Type B pancreatic cell (in vitro differentiated cells): ENCODE measurements at places on chromosomes 3 and 15. TPM values are rescaled to one million over a fixed set of nuclear protein-coding genes. Genes with fewer than 3 reads are reported as not detected.

- no peak overlapping the region for H3K27ac ChIP-seq
- no peaks in the 10 kb centered on the region for H3K36me3 ChIP-seq
- no peak for DNase-seq
- H3K27me3 ChIP-seq: peaks cover 2% of the 10 kb centered on the region
- H3K4me1 ChIP-seq: peaks cover 27% of the 10 kb centered on the region
- H3K4me3 ChIP-seq: no peak overlapping the region
Observed at GRCh38 chr15:62941699-62942098, 100.8 kb upstream of the TPM1 start.

- peaks cover 9% of the 10 kb centered on the region for H3K36me3 ChIP-seq
- no peaks in the 10 kb centered on the region for H3K4me1 ChIP-seq
- DNase-seq: no peak
- no peak overlapping the region for H3K4me3 ChIP-seq
- no peaks in the 10 kb centered on the region for H3K27me3 ChIP-seq
Observed at GRCh38 chr3:196232154-196232881, 16.0 kb downstream of the SLC51A start.

- H3K36me3 ChIP-seq: peaks cover 3% of the 10 kb centered on the region
- DNase-seq: no peak
- peak overlapping the region; percentile 39 for H3K4me3 ChIP-seq
- H3K4me1 ChIP-seq: peaks cover 23% of the 10 kb centered on the region
Observed at GRCh38 chr3:188432802-188433520, 279.0 kb downstream of the LPP start.

DNA sequence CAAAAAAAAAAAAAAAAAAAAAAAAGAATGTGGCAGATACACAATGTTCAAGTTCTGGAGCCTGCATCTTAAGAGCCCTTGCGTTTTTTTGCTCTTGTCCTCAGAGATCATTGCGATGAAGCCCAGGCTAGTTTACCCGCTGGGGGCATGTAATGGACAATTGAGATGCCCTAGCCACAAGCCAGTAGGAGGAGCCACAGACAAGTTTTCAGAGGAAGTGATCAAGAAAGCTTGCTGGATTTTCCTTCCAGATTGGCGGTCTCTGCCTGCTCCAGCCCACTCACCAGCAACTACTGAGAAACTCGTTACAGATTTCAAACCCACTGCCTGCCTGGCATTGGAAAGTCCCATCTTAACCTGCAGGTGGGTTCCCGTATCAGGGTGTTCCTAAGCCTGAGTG, 192.1 kb upstream of the EOMES start:
- H3K4me1 ChIP-seq: no peaks in the 10 kb centered on the region
- H3K36me3 ChIP-seq: no peaks in the 10 kb centered on the region
- H3K27ac ChIP-seq: no peak overlapping the region
- no peak overlapping the region for H3K4me3 ChIP-seq

DNA sequence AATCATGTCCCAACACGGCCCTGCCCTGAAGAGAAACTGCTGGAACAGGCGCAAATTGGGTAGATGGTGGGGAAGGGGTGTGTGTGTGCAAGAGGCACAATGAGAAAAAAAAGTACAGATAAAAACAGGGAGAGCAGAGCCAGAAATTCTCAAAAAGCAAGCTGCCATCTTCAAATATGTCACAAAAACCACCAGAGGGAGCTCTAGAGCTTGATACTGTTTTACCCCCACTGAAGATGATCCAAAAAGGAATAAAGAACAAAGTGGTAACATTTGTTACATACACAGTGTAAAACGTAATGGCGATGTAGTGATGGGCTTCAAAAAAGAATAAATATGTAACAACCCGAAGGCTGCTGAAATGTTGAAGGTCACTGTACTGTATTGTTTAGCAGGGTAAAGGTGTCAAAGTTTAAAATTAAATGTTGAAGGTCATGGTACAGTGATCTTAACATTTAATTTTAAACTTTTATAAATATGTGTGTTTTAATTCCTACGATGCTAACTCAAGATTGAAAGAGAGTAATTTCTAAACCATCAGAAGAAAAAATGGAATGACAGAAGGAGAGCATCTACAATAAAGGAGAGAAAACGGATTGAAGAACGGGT, 6.0 kb downstream of the SNRPA1 start:
- DNase-seq: no peak
- H3K27ac ChIP-seq: peak overlapping the region; percentile 76
- peaks cover 27% of the 10 kb centered on the region for H3K4me1 ChIP-seq
- H3K4me3 ChIP-seq: peak overlapping the region; percentile 44
- H3K27me3 ChIP-seq: no peaks in the 10 kb centered on the region
- H3K36me3 ChIP-seq: peaks cover 31% of the 10 kb centered on the region

GRCh38 chr3:153957421-153957820, 163.8 kb upstream of the ARHGEF26 start:
- no peak for DNase-seq
- H3K4me3 ChIP-seq: no peak overlapping the region
- peaks cover 5% of the 10 kb centered on the region for H3K4me1 ChIP-seq
- H3K27me3 ChIP-seq: no peaks in the 10 kb centered on the region

DNA sequence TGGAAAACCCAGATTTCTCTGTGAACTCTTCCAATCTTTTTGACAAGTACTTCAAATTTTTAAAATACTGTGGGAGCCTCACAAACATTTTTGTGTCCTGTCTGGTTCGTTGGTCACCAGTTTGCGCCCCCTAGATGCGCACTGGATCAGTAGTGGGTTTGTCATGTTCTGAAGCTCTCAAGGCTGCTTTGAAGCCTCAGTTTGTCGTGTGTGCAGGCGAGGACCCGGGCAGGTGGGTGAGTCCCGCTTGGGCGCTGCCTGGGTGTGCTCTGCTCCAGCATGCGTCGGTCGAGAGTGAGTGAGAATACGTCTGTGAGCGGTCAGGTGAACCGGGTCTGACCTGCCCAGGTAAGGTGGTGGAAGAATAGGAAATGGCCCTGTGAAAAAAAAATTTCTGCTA, 17.3 kb upstream of the AEN start:
- peak overlapping the region; percentile 85 for H3K4me3 ChIP-seq
- H3K27ac ChIP-seq: peak overlapping the region; percentile 55
- H3K36me3 ChIP-seq: no peaks in the 10 kb centered on the region
- DNase-seq: no peak

DNA sequence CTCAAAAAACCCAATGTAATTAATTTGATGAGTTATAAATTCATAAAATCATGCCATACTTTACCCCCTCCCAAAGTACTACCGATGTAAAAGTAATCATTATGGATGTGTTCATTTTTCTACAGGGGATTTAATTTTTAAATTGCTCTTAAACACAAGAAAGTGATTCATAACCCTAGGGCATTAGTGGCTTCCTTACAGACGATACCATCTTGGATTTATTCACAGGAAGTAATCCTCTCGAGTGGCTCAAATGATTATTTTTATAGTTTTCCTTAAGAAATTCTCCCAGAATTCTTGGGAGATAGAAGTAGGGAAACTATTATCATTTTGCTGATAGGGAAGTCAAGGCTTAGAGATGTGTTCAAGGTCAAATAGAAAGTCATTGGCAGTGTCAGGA, 80.9 kb downstream of the PEX5L start:
- H3K27ac ChIP-seq: no peak overlapping the region
- H3K4me1 ChIP-seq: no peaks in the 10 kb centered on the region
- DNase-seq: no peak

GRCh38 chr3:122415104-122415744, 638 bp downstream of the WDR5B start:
- H3K27ac ChIP-seq: peak overlapping the region; percentile 99
- peaks cover 25% of the 10 kb centered on the region for H3K4me1 ChIP-seq
- peak overlapping the region; percentile 99 for H3K4me3 ChIP-seq
- peaks cover 3% of the 10 kb centered on the region for H3K27me3 ChIP-seq

DNA sequence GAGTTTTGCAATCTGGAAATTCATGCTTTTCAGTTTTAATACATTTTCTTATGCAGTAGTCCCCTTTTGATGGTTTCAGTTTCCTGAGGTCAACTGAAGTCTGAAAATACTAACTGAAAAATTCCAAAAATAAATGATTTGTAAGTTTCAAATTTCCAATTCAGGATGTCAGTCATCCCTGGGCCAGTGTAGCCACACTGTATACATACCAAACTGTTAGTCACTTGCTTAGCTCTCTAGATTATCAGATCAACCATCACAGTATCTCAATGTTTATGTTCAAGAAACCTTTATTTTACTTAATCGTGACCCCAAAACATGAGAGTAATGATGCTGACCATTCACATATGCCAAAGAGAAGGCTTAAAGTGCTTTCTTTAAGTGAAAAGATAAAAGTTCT, 715.5 kb downstream of the GBE1 start:
- no peaks in the 10 kb centered on the region for H3K4me1 ChIP-seq
- H3K27ac ChIP-seq: no peak overlapping the region
- no peak for DNase-seq
- no peaks in the 10 kb centered on the region for H3K36me3 ChIP-seq
- no peaks in the 10 kb centered on the region for H3K27me3 ChIP-seq
- H3K4me3 ChIP-seq: no peak overlapping the region

The ZMAT3 gene
- 25.7 and 40.1 TPM in 2 replicates for total RNA-seq
